ENCODE measurements at places on chromosomes 13 and 19. TPM values are rescaled to one million over a fixed set of nuclear protein-coding genes. Genes with fewer than 3 reads are reported as not detected.

The KLK2 gene
- not detected for total RNA-seq

The PNMA8A gene
- 2.4 TPM for total RNA-seq

The CGB5 gene
- total RNA-seq, result not detected

The BCKDHA gene
- total RNA-seq, result 43.4 TPM

The KISS1R gene
- total RNA-seq, result not detected

The KLF1 gene
- total RNA-seq, result not detected

The PCDH17 gene
- 2.6 TPM for total RNA-seq

The SYT3 gene
- 0.18 TPM for total RNA-seq

The LILRB5 gene
- total RNA-seq, result not detected

The TMEM221 gene
- 0.09 TPM for total RNA-seq

The GIPC3 gene
- total RNA-seq, result 0.19 TPM

The ZNF561 gene
- 50.5 TPM for total RNA-seq

The CD79A gene
- 0.09 TPM for total RNA-seq

The SERTM1 gene
- total RNA-seq, result 0.47 TPM

The JSRP1 gene
- not detected for total RNA-seq

The ZNF160 gene
- 36.2 TPM for total RNA-seq

The CLASRP gene
- total RNA-seq, result 9.8 TPM

The PALM3 gene
- total RNA-seq, result 0.18 TPM

The CYP2S1 gene
- total RNA-seq, result 0.54 TPM

The FCAR gene
- not detected for total RNA-seq

The KASH5 gene
- not detected for total RNA-seq

The SIGLEC10 gene
- not detected for total RNA-seq

The LRG1 gene
- total RNA-seq, result 0.36 TPM

The OR2Z1 gene
- not detected for total RNA-seq

The NANOS3 gene
- not detected for total RNA-seq

The FUT6 gene
- not detected for total RNA-seq

The GZMM gene
- not detected for total RNA-seq

The BRME1 gene
- 0.66 TPM for total RNA-seq

The ZNF723 gene
- total RNA-seq, result not detected

The ZNF175 gene
- total RNA-seq, result 4.2 TPM

The NOVA2 gene
- total RNA-seq, result 6.0 TPM

The ADAMTS10 gene
- 2.2 TPM for total RNA-seq

The MRPS12 gene
- total RNA-seq, result 36.9 TPM

The NXNL1 gene
- total RNA-seq, result not detected

The F7 gene
- not detected for total RNA-seq

The OVOL3 gene
- not detected for total RNA-seq

The BSPH1 gene
- not detected for total RNA-seq

The COMP gene
- total RNA-seq, result not detected

The F10 gene
- total RNA-seq, result 1.6 TPM

The OLFM4 gene
- not detected for total RNA-seq

The LILRA5 gene
- total RNA-seq, result not detected

The FRY gene
- total RNA-seq, result 27.3 TPM

The DNAAF3 gene
- total RNA-seq, result 0.47 TPM

The ELSPBP1 gene
- total RNA-seq, result not detected
